Osteoblast (primary cell): ENCODE measurements at places on chromosomes 11 and 22.

DNA sequence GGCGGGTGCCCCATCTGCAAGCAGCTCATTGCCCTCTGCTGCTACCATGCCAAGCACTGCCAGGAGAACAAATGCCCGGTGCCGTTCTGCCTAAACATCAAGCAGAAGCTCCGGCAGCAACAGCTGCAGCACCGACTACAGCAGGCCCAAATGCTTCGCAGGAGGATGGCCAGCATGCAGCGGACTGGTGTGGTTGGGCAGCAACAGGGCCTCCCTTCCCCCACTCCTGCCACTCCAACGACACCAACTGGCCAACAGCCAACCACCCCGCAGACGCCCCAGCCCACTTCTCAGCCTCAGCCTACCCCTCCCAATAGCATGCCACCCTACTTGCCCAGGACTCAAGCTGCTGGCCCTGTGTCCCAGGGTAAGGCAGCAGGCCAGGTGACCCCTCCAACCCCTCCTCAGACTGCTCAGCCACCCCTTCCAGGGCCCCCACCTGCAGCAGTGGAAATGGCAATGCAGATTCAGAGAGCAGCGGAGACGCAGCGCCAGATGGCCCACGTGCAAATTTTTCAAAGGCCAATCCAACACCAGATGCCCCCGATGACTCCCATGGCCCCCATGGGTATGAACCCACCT, 28.0 kb upstream of the L3MBTL2 start:
- DNase-seq = no peak

DNA sequence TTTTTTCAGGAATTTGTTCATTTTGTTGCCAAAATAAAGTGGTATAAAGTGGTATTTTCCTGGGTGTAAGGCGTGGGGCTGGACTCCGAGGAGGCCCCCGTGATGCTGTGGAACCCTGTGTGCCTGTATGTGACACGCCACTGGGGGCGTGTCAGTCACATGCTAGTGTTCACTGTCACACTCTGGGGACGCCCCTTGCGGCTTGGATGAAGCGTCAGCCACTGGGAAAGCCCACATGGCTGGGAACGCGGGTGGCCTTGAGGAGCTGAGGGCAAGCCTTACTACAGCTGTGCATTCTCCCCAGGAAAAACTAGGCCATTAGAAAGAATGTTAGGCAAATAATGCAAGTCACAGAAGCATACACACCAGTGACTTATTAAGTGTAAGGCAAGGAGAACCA, 77.0 kb upstream of the SLC25A18 start:
- no peak for DNase-seq

DNA sequence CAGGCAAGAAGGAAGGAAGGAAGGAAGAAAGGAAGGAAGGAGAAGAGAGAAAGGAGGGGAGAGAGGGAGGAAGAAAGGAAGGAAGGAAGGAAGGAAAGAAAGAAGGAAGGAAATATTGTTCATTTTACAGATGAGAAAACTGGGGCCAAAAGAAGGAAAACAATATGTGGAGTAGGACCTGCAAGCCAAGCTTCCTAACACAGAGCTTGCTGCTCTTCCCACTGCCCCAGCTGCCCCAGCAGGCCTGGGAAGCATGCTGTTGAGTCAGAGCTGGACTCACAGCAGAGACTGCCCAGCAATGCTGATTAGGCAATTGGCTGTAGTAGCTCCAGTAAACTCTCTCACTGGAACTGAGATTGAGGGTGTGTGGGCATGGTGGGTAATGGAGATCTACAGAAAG, 42.6 kb upstream of the SMCO4 start:
- DNase-seq = peak; percentile 90

DNA sequence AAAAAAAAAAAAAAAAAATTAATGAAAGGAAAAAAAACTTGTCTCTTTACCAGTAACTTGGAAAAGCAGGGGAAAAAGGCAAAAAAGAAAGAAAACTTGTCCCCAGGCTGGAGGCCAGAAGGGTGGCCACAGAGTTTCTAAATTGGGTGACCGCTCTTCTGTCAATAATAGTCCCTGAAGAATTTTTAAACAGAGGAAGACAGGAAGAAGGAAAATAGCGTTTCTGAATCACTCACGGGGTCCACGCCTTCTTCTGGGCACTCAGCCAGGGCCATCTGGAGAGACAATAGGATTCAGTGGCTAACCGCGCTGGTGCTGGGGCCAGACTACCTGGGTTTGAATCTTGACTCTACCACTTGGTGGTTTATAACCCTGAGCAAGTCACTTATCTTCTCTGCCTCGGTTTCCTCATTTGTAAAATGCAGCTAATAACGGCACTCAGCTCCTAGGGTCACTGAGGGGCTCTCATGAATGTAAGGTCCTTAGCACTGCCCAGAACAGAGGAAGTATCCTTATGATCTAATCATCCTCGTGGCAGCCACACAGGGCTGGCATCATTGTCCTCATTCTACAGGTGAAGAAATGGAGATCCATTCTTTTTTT, 7.0 kb downstream of the C11orf86 start:
- peak; percentile 94 for DNase-seq

DNA sequence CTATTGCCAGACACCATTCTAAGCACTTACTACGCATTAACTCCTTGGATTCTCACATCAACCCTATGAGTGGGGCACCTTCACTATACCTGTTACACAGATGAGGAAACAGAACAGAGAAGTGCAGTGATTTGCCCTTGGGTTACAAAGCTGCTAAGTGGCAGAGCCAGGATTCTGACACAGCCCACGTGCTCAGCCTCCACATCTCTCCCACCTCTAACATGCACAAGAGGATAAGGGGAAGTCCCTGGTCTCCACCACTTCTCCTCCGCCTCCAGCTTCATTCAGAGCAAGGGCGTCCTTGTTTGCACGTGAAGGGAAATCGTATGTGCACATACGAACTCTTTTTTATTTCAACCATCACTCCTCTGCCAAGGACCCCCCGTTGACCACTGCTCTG, 53.7 kb downstream of the CDON start:
- no peak for DNase-seq

GRCh38 chr11:55503449-55503848, 50.8 kb upstream of the OR4C15 start:
- no peak for DNase-seq

GRCh38 chr22:19596680-19597398, 72.6 kb upstream of the CLDN5 start:
- no peak for DNase-seq

DNA sequence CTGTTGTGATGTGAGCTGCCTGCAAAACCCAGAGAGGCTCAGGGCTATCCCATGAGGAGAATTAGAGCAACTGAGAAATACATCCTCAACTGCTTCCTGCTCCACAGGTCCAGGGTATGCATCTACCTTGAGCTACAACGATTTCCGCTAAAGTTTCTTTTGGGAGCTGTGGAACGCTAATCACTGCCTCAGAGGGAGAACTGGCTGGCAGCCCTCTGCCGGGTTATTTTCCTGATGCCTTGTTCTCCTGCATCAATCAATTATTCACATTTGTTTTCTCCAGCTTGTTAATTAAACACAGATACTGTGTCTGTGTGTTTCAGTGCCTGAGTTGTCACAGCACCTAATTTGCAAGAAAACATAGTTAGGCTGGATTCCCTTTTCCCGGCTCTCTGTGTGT, 211.1 kb upstream of the PLET1 start:
- no peak for DNase-seq

- no peak for DNase-seq
Measured at GRCh38 chr22:45787759-45788158, 116.1 kb downstream of the ATXN10 start.

DNA sequence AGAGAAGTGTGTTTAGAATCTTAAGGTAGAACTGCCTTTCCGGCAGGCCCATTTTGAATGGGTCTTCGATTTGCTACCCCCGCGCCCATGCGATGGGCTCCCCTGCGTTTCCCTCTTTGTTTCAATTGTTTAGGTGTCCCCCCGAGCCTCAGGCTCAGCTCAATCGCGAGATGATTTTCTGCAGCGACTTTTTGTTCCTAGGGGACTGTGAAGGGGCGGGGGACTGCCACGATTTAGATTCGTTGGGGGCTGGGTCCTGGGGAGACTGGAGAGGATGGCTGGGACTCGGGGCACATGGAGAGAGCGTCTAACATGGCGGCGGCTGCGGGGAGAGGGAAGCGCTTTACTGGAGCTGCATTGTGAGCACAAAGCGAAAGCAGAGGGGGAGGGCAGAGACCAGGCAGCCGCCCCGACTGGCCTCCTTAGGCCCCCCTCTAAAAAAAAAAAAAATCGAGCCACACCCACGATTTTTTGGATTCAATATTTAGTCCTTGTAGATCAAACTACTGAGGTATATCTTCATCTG, 1.7 kb downstream of the CAPRIN1 start:
- DNase-seq = peak; percentile 95

DNA sequence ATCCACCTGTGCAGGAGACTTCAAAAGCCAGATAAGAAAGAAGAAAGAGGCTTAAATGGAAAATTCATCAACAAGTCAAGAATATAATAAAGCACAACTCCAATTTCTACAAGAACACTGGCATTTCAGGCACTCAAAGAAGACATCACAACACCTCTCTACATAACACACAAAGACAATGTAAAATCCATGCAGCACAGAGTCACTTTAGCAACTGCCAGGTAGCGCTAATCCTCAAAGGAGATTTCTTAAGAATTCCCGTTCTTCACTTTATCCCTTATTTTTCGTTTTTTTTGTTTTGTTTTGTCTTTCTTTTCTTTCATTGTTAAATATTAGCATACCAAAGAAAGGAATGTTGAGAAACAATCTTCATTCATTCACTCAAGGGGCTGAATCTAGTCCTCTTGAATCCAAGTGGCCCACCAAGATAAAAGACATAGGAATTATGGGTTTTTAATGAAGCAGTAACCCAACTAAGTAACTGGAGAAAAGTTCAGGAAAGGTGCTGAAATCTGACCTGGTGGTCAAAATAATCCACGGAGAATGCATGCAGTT, 95.0 kb downstream of the CADM1 start:
- no peak for DNase-seq

GRCh38 chr11:68213555-68214172, 568 bp upstream of the KMT5B start:
- peak; percentile 98 for DNase-seq

DNA sequence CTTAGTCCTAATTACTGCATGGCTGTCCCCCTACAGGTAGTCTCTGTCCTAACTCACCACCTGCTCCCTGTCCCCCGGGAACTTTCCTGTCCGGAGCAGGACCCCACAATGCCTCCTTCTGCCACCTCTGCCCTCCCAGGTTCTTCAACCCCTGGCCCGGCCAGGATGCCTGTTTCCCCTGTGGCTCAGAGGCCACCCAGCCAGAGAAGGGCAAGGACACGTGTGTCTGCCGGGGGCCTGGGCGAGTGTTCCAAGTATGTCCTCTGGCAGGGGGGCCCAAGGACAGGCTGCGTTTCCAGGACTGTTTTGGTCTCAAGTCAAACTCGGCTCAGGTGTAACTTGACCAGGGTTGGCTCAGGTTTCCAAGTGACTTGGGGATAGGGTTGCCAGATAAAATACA, 63.8 kb downstream of the BTG4 start:
- DNase-seq = no peak

DNA sequence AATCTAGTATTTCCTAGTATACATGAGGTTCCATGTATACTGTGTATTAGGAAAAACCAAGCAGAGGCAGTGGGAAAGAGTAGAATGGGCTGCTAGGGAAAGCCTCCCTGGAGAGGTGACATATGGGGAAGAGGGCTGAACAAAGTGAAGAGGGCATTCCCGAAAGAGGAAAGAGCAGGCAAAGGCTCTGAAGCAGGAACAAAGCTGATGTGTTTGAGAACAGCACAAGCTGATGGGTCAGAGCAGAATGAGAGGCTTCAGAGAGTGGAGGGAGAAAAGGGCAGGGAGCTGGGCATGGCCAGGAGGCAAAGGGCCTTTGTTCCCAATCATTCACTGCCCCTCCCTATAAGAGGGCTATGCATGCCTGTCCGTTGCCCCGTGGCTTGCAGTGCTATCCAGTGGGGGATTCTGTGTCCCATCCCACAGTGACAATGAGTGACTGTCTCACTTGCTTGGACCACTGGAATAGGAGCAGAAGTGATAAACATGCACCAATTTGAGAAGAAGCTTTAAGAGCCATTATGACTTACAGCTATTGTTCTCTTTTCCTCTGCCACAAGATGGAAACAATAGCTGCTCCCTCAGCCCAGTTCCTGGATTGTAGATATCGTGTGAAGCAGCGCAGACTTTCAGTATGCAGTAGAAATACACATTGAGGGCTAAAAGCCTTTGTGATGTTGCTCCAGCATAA, 39.6 kb downstream of the GALNT18 start:
- no peak for DNase-seq

- DNase-seq = peak; percentile 54
Measured at GRCh38 chr22:41525450-41526225, 18.6 kb downstream of the POLR3H start.

GRCh38 chr11:130606781-130607511, 158.5 kb downstream of the ADAMTS15 start:
- DNase-seq = no peak

DNA sequence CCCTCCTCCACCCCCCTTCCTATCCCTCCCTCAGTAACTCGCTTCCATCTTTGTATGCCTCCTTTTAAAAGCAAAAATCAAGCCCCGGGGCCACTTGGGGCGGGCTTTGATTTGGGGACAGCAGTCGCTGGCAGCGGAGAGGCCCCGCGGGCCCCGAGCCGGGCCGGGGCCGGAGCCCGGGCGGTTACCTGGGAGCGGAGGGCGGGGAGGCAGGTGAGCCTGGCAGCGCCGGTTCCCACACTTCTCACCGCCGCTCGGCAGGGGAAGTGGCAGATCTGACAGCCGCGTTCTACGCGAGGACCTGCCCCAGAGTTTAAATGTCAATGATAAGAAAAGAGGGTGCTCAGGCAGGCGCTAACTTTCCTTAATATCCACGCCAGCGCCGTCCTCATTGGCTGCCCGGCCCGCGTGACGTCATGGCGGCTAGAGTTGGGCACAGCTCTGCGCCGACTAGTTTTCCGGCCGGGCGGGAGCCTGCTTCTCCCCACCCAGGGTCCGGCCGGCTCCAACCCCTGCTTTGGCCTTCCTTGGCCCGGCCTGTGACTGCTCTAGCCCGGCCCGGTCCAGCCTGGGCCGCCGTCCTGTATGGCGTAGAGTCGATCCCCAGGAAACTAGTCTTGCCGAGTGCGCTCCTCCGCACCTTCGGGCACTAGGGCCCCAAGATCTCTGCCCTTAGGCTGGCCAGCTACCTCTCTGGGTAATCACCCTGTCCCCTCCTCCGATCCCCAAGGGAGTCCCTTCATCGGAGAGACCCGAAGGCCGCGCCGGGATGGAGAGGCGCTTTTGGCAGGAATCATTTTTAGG, 6.7 kb upstream of the PAX6 start:
- DNase-seq = peak; percentile 82

GRCh38 chr11:90753546-90753945, 530.7 kb upstream of the CHORDC1 start:
- DNase-seq = no peak

GRCh38 chr22:30214703-30215407, 31.7 kb downstream of the LIF start:
- DNase-seq = no peak

GRCh38 chr22:20298803-20299745, 20.8 kb downstream of the DGCR6L start:
- peak; percentile 91 for DNase-seq

- DNase-seq = peak; percentile 79
Measured at GRCh38 chr22:28442711-28443525, 236.7 kb downstream of the TTC28 start.

DNA sequence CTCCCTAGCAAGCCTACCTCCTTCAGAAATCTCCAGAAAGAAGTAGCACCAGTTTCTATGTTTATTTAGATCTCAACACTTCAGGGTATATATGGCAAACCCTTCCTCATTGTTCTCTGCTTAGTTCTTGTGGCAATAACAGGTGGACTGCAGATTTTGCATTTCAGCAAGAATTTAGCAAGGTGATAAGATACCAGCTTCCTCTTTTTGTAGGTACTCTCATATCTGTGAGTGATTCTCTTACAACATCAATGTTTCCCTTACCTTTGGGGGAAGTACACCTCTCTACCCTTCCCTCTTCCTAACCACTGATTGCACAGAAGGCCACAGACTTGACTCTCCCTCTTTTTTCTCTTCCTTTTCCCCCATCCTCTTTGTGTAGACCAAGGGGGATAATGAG, 230.9 kb upstream of the SESN3 start:
- no peak for DNase-seq
